ENCODE measurements at places on chromosomes 2 and 18.

DNA sequence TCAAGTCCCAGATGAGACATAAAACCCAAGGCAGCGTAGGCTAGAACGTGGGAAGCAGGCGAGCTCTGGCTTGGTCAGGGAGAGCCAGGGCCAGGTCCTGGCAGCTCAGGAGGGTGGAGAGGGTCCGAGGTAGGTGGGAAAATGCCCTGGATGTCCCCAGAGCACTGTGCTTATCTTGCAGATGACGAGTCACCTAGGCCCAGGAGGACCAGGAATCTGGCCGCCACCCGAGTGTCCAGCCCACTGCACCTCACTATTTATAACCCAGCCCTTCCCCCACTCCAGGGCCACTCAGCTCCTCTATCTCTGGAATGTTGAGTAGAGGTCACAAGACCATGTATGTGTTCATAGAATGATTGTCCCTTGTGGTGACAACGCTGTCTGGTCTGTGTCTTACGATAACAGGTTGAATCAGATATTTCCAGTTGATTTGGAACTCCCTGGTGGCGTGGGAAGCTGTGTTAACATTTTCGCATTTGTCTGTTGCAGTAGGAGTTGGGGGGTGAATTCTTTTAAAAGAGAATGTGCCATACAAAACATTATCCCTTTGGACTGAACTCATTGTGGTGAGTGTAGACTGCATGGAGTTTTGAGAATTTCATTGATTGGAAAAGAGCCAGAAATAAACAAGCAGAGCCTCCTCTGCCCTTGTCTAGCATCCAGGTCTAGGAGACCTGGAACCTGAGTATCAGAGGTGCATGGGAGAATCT lies 47.5 kb downstream of the EMILIN2 start:
- DNase-seq: no peak

GRCh38 chr2:158359846-158360245 lies 96.7 kb downstream of the CCDC148 start:
- no peak for DNase-seq

GRCh38 chr18:864872-865273 lies 39.8 kb upstream of the ADCYAP1 start:
- peak; percentile 46 for DNase-seq

- DNase-seq: peak; percentile 75
These were observed at the start of the genes AUP1 and HTRA2 for GRCh38 chr2:74529357-74530238. Gene AUP1 (minus strand): TSS chr2:74529706. CDS start chr2:74529629, 77 bp downstream. Gene HTRA2 (plus strand): TSS chr2:74529933. CDS start chr2:74530007, 74 bp downstream.

DNA sequence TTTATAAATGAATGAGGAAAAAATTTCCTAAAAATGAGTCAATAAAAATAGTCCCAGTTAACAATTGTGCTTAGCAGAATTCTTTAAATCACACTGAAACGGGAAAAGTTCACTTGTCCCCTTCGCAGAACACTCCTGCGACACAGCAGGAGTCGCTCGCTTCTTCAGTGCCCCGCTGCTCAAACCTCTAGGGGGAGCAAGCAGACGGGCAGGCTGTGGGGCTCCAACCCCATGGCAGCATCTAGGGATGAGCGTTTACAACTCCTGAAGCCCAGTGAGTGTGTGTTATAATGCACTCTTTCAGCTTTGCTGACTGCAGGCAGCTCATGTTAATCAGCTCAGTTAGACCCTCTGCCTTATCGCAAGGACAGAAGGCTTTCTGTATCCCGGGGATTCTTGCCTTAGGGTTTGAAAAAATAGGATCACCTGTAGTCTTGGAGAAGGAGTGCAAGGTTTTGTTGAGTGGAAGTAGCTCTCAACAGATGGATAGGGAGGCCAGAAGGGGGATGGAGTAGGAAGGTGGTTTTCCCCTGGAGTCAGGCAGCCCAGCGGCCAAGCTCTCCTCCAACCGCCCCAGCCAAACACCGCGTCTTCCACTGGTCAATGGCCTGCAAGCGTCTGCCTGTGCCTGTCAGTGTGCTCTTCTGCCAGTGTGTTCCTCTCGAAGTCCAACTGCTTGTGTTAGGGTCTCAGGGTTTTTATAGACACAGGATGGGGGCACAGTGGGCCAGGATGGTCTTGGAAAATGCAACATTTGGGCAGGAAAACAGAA lies 1977.7 kb upstream of the LRRTM1 start:
- no peak for DNase-seq

Measured in activated CD4-positive, alpha-beta T cell treated with anti-CD3 and anti-CD28 coated beads, Interleukin-2, amount 50 U/mL, for 24 hours (primary cell).